AG09309 (cell line): ENCODE measurements at places on chromosomes 2 and 18.

DNA sequence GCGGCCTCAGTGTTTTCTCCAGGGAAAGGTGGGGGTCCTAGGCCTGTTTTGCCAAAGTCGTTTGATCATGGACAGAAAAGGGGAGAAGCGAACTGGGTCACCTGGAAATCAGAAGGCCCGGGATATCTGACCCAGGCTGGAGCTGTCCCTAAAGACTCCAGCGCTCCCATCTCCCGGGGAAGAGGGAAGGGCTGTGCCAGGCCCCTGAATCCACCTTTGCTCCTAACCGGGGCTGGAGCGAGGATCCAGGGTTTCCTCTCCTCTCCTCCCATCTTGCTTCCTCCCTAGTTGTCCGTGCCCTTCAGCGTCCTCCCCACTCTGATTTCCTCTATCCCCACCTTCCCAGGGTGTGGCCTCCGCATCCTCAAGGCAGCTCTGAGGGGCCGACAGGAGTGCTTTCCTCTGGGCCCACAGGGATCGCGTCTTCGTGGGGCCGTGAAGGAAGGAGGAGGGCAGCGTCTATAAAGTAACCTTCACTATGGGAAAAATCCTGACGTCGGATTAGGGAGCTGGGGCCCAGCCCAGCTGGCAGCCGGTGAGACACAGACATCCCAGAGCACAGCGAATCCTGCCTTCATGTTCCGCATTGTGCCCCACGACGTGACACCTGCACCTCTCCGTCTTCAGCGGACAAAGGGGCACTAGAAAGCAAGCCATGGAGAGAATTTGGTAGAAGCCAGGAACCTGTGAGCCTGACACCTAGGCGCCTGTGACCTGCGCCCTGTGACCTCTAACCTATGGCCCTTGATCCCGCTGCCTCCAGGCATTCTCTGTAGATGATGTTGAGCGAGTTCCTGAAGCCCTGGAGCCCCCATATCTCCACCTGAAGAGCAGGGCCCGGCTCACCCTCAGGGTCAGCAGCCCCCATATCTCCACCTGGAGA lies 212.7 kb upstream of the SALL3 start:
- no peak for DNase-seq

- DNase-seq, result no peak
These were observed 64.0 kb downstream of the MBP start for GRCh38 chr18:77068321-77069312.

GRCh38 chr18:54086046-54086802 lies 138.2 kb downstream of the MBD2 start:
- DNase-seq, result no peak

DNA sequence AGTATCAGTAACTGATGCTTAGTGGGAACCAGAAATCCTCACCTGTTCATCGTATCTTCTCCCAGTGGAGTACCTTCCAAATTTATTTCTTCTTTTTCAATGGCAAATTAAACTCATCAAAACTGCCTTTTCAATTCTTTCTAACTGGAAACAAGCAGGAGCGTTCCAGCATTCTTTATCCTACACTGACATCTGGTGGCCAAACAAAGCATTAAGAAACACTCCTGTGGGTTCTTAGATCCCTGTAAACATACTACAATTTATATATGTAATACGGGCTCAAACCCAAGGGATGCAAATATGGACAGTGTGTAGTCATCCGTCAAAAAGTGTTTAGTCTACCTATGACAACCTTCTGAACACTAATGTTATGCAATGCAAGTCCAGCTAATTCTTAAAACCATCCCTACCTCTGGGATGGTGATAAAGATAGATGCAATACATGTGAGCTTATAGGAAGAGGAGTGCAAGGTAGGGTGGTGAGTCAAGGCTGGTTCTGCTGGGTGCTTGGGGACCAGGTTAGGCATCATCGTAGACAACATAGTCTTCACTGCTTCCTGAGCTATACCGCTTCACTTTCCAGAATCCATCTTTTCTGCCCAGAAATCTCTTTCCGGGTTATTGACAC lies 375.0 kb downstream of the CTNNA2 start:
- DNase-seq, result peak; percentile 2

DNA sequence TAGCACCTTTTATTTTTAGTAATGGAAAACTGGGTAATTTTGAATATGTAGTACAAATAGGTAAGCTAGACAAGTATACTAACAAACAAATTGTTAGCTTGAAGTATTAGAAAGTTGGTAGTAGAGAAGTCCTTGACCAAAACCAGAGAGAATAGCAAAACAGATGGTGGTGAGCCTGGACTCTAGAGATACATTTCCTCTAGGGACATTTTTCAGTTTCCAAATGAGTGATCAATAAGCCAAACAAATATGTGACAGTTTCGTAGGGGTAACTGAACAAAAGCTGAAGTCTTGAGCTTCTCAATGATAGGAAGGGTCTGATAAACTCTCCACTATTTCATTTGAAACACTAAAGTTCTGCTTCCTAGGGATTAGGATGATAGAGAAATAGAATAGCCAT lies 692.0 kb upstream of the FAM98A start:
- DNase-seq, result no peak

DNA sequence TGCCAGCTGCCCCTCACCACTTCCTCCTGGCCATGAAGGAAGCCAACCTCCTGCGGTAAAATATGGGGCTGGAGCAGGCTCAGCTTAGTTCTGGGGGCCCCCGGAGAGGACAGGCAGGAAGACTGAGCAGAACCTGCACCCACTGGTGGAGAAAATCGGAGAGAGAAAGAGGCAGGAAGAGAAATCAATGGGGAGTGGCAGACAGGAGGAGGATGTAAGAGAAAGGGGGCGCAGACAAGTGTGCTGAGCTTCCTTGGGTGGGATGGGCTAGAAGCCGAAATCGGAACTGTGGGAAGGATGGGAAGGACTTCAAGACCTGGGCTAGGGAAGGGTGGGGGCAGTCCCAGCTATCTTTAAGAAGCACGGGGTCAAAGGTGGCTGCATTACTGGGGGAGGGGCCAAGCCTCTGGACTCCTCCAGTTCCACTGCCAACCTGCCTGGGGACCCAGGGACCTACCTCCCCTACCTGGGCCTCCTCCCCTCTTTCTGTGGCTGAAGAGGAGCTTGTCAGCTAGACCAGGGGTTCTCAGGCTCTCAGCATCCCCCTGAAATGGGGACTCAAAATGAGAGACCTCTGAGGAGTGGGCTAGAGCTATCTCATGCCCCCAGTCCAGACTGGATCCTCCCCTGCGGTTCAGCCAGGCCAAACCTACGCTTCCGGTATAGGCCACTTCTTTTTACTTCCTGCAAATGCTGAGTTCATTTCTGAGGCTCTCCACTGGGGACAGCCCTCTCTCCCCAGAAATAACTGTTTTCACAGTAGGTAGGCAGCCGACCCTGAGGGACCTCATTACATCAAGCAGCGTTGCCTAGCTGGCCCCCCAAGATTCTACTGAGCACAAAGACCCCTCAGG lies 33.6 kb upstream of the B3GNT7 start:
- DNase-seq, result no peak

DNA sequence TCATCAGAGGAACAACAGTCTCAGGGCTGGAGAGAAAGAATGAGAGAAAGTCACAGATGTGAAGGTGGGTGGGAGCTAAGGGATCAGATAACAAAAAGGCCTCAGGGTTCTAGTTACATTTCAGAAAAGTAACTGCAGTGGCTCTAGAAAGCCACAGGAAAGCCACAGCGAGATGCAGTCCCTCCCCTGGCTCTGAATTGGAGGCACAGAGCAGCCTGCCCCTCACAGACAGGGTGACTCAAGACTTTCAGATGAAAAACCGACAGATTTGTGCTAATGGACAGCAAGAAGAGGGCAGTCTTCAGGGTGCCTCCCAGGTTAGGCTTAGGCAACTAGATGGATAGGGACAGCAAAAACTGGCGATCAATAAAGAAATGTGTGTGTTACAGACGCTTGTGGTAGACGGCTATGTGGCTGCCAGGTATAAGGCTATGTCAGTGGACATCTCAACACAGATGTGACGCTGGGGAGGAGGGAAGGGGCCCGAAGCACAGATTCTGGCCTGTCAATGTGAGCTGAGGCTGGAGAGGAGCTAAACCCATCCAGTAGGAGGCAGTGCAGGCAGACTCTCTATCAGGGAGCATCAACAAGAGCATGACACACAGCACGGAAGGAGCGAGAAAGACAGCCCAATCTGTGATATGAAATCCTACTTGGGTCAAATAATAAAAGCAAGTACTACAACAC lies 26.2 kb downstream of the UNC50 start:
- DNase-seq, result no peak

DNA sequence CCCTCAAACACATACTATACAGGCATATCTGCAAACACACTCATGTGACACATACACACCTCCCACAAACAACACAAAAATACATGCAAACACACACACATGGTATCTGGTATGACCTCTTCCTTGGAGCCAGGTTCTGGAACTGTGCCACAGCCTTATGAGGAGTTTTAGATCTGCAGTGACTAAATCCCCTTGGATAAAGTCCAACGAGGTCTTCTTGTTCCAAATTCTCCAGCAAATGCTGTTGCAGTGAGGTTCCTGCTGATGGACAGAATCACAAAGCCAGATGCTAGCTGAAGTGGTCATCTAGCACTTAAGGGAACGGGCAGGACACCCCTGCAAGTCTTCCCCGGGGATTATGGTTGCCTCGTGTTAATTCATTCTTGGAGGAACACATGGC lies 54.5 kb upstream of the DAPL1 start:
- no peak for DNase-seq

- DNase-seq, result peak; percentile 82
These were observed 27.2 kb downstream of the CCBE1 start for GRCh38 chr18:59669872-59670657.

DNA sequence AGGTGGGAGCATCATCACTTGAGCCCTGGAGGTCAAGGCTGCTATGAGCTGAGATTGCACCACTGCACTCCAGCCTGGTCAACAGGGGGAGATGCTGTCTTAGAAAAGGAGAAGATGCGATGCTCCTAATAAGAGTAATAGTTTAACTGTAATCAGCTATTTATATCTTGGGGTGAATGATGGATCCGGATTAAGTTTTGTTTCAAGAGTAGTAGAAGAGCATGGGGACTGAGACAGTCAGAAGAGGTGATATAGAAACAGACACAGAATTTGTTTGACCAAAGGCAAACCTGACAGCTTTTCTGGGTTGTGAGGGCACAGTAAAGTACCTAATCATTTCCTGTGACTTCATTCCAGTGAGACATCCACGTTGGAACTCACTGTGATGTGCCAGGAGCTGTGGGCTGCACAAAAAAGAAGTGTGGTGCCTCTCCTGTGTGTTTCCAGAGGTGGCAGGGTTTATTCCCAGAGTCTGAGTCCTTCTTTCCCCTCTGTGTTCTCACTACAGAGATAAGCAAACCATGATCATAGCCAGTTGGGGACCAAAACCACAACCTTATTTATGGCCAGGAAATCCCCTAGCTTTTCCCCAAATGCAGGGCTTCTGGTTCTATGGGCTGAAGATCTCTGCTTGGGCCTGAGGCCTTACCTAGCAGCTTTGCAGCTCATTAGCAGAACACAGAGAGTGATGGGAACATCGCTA lies 113.7 kb downstream of the XRCC5 start:
- DNase-seq, result no peak

DNA sequence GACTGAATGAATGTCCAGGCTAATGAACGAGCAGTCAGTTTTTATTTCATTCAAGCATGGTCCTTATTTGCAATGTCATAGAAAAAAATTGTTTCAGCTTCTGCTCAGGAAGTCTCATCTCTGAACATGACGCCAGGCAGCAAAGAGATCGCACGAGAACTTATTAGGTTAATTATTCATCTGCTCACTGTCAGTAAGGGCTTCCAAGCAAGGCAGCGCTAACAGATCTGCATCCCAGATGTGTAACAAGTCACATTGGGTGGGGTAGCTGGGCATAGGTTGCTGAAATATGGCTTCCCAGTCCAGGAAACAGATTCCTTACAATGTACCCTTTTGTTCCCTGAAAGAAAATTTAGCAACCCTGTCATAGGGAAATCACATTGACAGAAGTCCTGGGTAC lies 63.5 kb downstream of the ANKRD44 start:
- no peak for DNase-seq

- no peak for DNase-seq
These were observed at the start of gene TMEM178A for GRCh38 chr2:39665811-39666490. Gene TMEM178A, plus strand, starts transcription at chr2:39665917. Its CDS starts 58 bp downstream, at chr2:39665975.

GRCh38 chr18:36610258-36610657 lies 218.5 kb downstream of the TPGS2 start:
- no peak for DNase-seq

- no peak for DNase-seq
These were observed 107.1 kb upstream of the TPO start for GRCh38 chr2:1306014-1306686.

- no peak for DNase-seq
These were observed 577.4 kb upstream of the GCFC2 start for GRCh38 chr2:76288146-76288545.

- no peak for DNase-seq
These were observed 160.7 kb downstream of the RTP5 start for GRCh38 chr2:242030226-242030575.

GRCh38 chr18:3328532-3328931 lies 66.6 kb downstream of the MYL12B start:
- no peak for DNase-seq

- DNase-seq, result no peak
These were observed 5.6 kb downstream of the ARL4C start for GRCh38 chr2:234491281-234491680.

GRCh38 chr2:238242731-238243495 lies 3.1 kb upstream of the HES6 start:
- no peak for DNase-seq

GRCh38 chr2:227607941-227608340 lies 6.7 kb downstream of the SCYGR3 start:
- DNase-seq, result no peak

DNA sequence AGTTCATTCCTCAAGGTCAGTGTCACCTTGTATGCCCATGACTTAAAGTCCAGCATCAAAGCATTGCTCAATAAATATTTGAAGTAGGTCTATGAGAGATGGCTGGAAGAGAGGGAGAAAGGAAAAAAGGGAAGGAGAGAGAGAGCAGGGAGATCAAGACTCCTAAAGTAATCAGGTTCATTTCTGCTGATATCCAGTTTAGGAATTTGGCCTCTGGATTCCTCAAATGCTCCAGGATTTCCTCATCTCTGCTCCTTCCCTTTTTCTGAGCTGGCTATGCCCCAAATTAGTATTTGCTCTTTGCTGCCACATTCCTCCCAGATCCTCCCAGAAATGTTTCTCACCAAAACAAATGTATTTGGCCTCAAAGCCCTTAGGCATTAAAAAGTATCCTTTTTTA lies 739.4 kb upstream of the CHAC2 start:
- DNase-seq, result peak; percentile 10

GRCh38 chr2:40409734-40410133 lies 42.2 kb downstream of the SLC8A1 start:
- no peak for DNase-seq

GRCh38 chr2:164910101-164910899 lies 45.0 kb downstream of the SLC38A11 start:
- DNase-seq, result peak; percentile 55
